Bone marrow (tissue), 2 donors: ENCODE measurements at places on chromosomes 16 and 17.

DNA sequence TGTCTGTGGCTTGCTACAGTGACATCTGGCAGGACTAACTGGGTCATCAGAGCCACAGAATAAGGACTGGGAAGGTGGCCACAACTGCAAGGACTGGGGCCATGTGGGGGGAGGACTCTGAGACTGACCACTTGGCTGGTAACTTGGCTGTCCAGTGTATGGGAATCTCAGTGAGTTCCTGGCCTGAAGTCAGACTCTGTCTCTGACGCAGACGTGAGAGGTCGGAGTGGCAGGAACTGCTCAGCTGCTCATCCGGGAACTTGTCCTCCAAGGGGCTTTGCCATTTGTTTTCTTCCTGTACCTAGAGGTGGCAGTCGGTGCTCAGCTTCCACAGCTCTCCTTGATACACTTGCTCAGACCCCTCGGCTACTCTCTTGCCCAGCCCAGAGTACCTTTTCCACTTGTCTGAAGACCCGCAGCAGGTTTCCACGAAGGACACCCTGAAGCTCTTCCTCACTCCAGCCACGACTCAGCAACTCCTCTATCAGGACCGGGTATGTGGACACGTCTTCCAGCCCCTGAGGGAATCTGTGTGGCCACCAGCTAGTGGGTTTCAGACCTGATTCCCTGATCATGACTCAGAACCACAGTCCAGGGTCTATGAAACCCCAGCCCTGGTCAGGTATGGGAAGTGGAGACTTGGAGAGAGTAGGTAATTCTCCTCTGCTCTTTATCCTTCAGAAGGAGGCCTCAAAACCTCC, 7.3 kb upstream of the DPEP3 start:
- DNase-seq: no peak

- no peak for DNase-seq
Observed at GRCh38 chr16:88815901-88816589, 4.3 kb upstream of the APRT start.

GRCh38 chr17:82957961-82958561, 118.2 kb upstream of the ZNF750 start:
- no peak for DNase-seq

DNA sequence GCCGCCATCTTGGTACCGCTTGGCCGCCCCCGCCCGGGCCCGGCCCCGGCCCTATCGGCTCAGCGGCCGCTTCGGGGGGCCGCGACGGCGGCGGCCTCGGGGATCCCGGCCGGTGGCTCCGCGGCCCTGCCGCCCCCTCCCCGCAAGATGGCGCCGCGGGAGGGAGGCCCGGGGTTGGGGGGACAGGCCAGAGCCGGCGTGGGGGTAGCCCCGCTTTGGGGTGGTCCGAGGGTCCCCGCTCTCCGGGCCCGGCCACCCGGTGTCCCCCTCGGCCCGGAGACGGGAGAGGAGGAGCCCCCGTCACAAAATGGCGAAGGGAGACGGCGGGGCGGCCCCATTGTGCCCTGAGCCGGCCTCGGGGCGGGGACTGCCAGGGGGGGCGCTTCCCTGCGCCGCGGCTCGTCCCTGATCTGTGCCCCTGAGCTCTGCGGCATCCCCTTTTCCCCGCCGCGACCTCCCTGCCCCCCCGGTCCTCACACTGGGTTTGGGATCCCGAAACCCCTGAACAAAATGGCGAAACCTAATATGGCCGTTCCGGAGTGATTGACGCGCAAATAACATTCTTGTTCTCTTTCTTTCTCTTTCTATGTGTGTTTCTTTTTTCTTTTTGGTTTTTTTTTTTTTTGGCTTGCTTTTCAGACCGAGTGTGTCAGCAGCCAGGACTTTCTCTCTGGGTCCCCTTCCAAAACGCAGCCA, 986 bp downstream of the HAPSTR1 start:
- DNase-seq: peak; percentile 50
